ENCODE measurements at places on chromosomes 7 and 10.

GRCh38 chr7:104956753-104957450 is 57.1 kb upstream of the KMT2E start:
- DNase-seq = peak; percentile 33

DNA sequence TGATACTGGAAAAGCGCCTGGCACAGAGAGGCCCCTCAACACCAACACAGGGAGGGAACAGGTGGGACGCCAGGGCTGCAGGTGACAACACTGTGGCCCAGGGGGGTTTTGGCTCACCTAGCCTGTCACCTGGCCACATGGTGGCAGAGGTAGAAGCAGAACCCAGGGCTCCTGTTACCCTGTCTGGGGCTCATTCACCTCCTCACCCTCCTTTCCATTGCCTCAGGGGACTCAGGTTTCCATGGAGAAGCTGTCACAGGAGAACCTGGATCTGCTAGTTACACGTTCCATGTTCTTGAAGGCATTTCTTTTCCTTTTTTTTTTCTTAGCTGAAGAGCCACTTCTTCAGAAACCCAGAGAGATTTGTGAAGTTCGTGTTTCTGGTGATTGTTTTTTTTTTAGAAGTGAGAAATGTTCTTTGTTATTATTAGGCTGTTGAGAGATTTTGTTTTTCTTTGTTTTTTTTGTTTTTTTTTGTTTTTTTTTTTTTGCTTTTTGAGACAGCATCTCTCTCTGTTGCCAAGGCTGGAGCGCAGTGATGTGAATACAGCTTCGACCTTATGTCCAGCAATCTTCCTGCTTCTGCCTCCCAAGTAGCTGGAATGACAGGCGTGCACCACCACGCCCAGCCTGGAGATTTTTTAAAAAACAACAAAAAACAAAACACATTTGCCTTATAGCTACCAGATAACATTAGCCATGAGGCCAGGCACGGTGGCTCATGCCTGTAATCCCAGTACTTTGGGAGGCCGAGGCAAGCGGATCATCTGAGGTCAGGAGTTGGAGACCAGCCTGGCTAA is 16.0 kb downstream of the DENND2A start:
- no peak for DNase-seq

GRCh38 chr10:100282907-100283306 is 3.6 kb downstream of the BLOC1S2 start:
- no peak for DNase-seq

DNA sequence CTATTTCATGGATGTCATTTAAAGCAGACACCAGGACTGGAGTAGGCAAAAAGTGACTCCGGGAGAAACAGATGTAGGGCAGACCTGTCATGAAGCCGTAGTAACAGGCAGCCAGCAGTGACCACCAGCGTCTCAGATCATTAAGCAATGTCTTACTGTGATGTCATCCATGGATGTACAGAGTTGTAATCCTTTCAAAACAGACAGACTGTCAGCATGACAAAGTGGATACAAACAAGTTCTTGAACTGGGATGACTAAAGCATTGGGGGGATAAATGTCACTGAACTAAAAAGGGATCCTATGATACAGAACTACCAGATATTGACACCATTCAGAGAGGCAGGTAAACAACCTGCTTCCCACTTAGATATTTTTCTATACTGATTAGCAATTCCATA is 675.5 kb downstream of the PARD3 start:
- DNase-seq = no peak

GRCh38 chr10:105605918-105606317 is 964.8 kb downstream of the SORCS3 start:
- no peak for DNase-seq

- no peak for DNase-seq
These were observed 2.4 kb downstream of the ZNRF2 start for GRCh38 chr7:30286749-30287148.

DNA sequence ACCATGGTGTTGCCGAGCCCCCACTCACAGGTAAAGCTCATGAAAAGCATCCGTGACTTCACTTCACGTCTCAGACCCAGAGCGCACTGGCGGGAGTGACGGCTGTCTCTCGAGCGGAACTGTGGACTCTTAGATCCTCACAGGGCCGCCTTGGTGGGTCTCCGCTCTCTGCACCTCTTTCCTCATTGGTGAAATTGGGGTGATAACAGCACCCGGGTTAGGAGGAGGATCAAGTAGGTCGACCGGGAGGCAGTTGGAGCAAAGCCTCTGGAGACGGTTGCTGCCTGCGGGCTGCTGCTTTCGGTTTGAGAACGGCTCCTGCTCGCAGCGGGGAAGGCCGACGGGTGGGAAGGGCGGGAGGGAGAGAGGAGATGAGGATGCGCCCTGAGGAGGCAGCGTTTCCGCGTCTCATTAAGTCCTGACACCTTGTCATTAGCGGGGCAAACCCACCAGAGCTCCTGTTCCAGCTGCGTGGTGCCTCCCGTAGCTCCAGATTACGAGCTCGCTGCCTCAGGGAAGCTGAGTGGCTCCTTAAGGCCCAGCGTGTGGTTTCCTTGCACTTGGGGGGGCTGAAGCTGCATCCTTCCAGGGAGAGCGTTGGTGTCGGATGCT is 51.9 kb upstream of the CFAP46 start:
- no peak for DNase-seq

DNA sequence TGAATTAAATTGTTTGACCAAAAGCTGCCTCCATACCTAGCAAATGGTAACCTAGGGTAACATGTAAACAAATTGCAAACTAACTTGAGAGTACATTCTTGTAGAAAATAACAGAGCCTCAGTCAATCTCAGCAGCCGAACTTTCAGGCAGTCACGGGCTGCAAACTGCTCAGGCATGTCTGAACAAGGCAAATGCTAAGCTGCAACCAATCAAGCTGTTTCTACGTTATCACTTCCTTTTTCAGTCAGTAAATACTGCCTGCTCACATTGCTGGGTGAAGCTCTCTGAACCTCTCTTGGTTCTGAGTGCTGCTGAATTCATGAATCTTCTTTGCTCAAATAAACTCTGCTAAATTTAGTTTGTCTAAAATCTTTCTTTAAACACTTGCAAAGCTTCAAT is 1212.4 kb downstream of the SORCS1 start:
- no peak for DNase-seq

Data from GOT3 (cell line).